ENCODE measurements at places on chromosomes 2 and 18. TPM values are rescaled to one million over a fixed set of nuclear protein-coding genes. Genes with fewer than 3 reads are reported as not detected.

GRCh38 chr18:40341701-40342100, 1613.3 kb upstream of the PIK3C3 start:
- no peak for DNase-seq
- H3K36me3 ChIP-seq, result no peaks in the 10 kb centered on the region
- no peaks in the 10 kb centered on the region for H3K4me1 ChIP-seq
- H3K27ac ChIP-seq, result no peak overlapping the region
- H3K4me3 ChIP-seq, result no peak overlapping the region
- H3K27me3 ChIP-seq, result no peaks in the 10 kb centered on the region

DNA sequence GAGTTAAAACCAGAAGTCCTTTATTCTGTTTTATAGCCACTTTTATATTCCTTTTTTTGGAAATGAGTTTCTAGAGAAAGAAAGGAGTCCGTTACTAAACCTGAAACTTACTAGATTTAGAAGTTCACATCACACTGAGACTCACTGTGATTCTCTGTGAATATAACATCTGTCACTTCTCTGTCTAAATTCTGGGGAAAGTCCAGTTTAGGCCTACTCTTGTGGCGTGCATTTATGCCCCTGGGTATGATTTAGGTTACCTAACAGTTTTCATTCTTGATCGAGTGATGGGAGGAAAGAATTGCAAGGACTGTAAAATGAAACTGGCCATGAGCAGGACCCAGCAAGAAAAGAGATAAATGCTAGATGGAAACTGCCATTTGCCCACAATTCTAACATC, 449.6 kb downstream of the SPAG16 start:
- H3K27me3 ChIP-seq, result no peaks in the 10 kb centered on the region
- no peak for DNase-seq
- H3K27ac ChIP-seq, result no peak overlapping the region
- no peaks in the 10 kb centered on the region for H3K36me3 ChIP-seq
- no peak overlapping the region for H3K4me3 ChIP-seq

GRCh38 chr2:135422898-135423297, 108.1 kb downstream of the ZRANB3 start:
- no peaks in the 10 kb centered on the region for H3K27me3 ChIP-seq
- no peak for DNase-seq
- no peaks in the 10 kb centered on the region for H3K36me3 ChIP-seq
- no peak overlapping the region for H3K4me3 ChIP-seq

GRCh38 chr18:41630232-41630886, 324.7 kb upstream of the PIK3C3 start:
- H3K27me3 ChIP-seq, result no peaks in the 10 kb centered on the region
- H3K4me3 ChIP-seq, result no peak overlapping the region
- DNase-seq, result no peak

GRCh38 chr2:139872503-139872902, 1092.3 kb upstream of the NXPH2 start:
- H3K4me3 ChIP-seq, result no peak overlapping the region
- no peak overlapping the region for H3K27ac ChIP-seq

CAPN14 gene
- total RNA-seq, result 0.19 TPM

CCDC148 gene
- total RNA-seq, result 0.40 TPM
